ENCODE measurements at places on chromosomes 1 and 21. TPM values are rescaled to one million over a fixed set of nuclear protein-coding genes. Genes with fewer than 3 reads are reported as not detected.

RNU1-4 gene
- 2,178 TPM for total RNA-seq

- DNase-seq = no peak
Measured at GRCh38 chr1:82879701-82880305, 1079.1 kb downstream of the ADGRL2 start.

- no peak for DNase-seq
Measured at GRCh38 chr1:154154534-154155191, at the start of gene NUP210L. Gene NUP210L, minus strand, starts transcription at chr1:154155073.

HIVEP3 gene
- 75.4 TPM for total RNA-seq

GRCh38 chr1:28258628-28259251 is 578 bp upstream of the SESN2 start:
- no peak for DNase-seq

- no peak for DNase-seq
Measured at GRCh38 chr1:109061183-109061582, 14.6 kb downstream of the TAF13 start.

GUCA2B gene
- total RNA-seq = not detected

TNFRSF4 gene
- 788 TPM for total RNA-seq

DNA sequence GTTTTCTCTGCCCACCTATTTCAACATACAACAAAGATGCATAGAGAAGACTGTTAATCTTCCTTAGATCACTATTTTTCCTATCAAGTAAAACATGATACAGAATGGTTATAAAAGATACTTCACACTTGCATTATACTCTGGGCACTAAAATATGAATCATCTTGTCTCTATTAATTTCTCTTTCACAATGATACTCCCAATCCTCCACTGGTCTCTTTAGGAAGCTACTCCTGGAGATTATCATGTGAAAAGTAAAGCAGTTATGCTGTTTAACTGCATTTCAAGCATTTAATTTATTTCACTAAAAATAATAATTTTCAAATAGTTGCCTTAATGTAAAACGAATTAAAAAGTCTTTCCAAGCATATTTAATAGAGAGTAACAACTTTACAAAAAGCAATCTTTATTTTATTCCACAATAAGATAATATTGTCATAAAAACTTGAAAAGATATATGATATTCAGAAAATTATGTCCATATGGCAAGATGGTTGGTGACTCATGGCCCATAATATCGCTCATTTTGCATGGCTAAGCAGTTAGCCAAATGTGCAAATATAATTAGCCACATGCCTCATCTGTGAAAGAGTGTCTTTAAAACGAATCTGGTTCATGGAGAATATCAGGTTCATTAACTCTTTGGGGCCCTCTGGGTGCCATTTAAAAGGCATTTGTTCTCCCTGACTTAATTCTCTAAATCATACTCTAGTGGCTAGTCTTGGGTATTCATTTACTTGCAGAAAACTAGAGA is 1569.0 kb upstream of the B3GALT2 start:
- DNase-seq = no peak

DNA sequence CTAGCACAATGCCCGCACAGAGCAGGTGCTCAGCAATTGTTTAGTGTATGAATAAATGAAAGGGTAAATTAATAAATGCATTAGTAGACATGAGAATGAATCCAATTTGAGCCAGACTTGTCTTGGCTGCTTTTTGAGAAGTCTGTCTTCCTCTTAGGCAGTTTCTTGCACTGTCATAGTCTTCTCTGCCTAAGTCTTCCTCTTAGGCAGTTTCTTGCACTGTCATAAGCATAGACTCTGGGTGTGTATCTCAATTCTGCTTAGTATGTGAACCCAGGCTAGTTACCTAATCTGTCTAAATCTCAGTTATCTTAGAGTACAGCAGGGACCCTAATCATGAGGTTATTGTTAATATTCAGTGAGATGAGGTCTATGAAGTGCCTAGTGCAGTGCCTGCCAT is 27.2 kb downstream of the NHLH2 start:
- DNase-seq = no peak

DNA sequence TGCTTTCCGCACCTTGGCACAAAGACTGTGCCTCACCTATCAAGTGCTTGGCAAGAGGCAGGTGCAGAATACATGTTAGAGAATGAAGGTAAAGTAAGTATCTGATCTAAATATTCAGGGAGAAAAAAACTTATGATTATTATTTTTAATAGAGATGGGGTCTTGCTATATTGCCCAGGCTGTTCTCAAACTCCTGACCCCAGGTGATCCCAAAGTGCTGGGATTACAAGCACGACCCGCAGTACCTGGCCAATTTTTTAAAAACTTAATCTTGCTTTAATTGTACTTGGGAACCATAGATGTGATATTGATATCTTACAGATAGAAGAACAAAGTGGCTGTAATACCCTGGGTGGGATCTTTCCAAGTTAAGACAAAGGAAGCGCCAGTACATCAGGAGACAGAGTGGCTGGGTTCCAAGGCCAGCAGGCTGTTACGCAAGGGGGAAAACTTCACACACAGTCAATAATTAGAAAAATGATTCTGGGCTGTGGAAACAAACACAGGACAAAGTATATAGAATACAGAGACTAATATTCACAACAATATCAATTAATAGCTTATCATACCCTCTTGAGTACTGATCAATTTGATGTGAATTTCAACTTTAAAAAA is 58.6 kb upstream of the ATP1A1 start:
- DNase-seq = no peak

FASLG gene
- 113 TPM for total RNA-seq

TRPM2 gene
- total RNA-seq = 15.2 TPM

- no peak for DNase-seq
Measured at GRCh38 chr1:204716660-204717059, 31.1 kb upstream of the LRRN2 start.

- no peak for DNase-seq
Measured at GRCh38 chr1:184650177-184650866, 104.3 kb downstream of the EDEM3 start.

GRCh38 chr1:222310836-222311235 is 237.1 kb downstream of the HHIPL2 start:
- DNase-seq = no peak

GRCh38 chr1:151512801-151513625 is 1.8 kb downstream of the CGN start:
- no peak for DNase-seq

DNA sequence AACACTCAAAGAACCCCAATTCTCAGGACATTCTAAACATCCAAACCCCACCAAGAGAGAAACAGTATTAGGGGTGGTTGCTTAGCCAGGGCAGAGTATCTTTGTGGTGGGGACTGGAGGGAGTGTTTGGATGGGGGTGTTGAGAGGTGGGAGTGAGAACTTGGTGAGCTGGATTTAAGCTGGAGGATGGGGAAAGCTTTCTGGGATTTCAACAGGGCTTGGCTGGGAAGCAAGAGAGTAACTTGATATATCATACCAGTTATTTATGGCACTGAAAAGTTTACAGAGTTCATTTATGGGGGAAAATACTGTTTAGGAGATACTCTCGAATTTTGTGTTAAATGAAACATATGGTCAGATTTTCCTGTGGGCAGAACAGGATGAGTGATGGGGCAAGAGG is 6.8 kb upstream of the CNIH3 start:
- DNase-seq = no peak

SPRR1A gene
- not detected for total RNA-seq

DNA sequence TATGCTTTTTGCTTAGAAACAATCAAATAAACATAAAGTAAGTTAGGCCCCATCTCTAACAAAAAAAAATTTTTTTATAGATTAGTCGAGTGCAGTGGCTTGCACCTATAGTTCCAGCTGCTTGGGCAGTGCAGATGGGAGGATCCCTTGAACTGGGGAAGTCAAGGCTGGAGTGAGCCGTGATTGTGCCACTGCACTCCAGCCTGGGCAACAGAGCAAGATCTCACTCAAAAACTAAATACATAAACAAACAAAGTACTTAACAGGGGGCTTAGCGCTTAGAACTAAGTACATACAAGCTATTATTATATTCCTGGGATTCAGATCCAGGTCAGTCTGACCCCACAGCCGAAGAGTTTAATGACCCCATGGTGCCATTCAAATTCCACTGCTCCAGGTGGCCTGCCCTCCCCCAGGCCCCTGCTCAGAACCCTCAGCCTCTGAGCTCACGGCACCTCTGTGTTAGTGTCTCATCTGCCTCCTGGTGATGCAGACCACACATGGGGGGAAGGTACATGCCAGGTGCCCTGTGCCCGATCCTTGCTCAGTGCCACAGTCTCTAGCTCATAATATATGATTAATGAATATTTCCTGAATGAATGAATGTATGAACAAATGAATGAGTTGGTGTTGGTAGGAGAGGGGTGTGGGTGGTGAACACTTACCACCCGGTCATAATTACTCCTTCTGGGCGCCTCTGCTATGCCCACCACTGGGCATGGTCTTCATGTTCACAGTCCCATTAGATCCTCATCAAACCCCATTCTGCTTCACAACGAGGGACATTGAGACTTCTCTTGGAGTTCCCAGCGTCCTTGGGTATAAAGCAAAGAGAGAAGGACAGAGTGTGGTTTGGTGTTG is 14.6 kb downstream of the NCMAP start:
- DNase-seq = no peak

KRTAP12-2 gene
- total RNA-seq = not detected

DNA sequence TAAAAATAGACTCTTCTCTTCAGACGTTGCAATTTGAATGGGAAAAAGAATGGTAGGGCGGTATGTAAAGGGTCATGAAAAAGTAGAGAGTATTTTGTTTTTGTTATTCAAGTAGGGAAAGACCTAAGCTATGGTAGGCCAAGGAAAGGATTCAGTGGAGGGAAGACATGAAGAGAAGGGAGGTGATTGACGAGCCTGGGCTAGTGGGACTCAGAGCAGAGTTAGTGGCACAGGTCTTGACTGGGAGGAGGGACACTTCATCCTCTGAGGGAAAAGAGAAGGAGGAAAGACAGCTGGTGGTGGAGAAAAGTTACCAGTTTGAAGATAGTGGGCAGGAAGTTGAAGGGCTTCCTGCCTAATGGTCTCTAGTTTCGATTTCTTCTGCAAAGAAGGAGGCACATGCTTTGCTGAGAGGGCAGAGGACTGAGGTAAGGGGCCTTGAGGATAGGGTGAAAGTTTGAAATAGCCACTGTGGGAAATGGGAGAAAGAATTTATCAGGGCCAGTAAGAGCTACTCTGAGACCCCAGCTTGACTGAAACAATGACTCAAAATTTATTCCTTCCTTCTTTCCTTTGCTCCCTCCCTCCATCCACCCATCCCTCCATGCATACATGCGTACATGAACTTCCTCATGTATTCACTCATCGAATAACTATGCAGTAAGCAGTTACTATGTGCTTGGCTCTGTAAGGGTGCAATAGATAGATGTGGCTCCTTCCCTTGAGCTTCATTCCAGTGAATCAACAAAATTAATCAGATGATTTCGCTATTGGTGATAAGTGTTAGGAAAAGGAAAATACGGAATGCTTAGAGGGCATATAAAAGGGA is 4.2 kb downstream of the CD48 start:
- no peak for DNase-seq

LAMB3 gene
- 18.3 TPM for total RNA-seq
